ENCODE measurements at places on chromosomes 6 and 20.

GRCh38 chr6:54188846-54189245, 77.6 kb downstream of the MLIP start:
- no peak for DNase-seq

- peak; percentile 69 for DNase-seq
Measured at GRCh38 chr6:13395272-13396237, 67.2 kb upstream of the TBC1D7 start.

- peak; percentile 76 for DNase-seq
Measured at GRCh38 chr20:6122873-6123648, at the start of gene FERMT1. TSS of gene FERMT1 (minus strand) at chr20:6123030. CDS start at chr20:6119554, 3,476 bp downstream.

DNA sequence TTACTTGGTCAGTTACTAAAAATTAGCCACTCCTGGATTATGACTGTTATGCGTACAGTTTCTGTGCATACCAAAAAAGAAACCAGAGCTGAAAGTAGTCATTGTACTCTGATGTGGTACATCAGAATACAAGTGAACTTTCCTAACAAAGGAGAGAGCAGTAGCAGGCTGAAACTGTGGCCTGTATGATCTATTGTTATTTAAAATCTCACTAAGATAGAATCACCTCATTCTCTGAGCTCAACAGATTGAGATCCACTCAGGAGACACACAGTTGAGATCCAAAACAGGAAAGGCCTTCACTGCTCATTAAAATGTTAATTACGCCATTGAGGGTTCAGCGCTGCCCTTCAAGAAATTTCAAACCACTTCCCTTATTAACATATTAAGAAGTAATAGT, 576.4 kb downstream of the LMBRD1 start:
- DNase-seq, result no peak

DNA sequence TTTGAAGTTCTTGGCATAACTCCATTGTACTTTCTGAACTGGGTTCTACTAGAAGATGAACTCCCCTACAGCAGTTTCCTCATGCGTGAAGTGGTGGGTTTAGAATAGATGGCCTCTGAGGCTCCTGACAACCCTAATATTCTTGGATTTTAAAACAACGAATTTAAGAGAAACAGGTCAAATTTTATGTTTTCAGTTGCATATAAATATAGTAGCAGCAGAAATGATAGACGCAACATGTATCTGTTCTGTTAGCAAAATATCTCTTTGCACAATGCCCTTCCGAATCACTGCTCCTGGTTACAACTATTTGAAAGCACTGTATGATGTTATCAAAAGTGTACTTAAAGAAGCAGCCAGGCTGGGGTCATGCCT, 247.2 kb downstream of the TBC1D7 start:
- DNase-seq, result no peak

DNA sequence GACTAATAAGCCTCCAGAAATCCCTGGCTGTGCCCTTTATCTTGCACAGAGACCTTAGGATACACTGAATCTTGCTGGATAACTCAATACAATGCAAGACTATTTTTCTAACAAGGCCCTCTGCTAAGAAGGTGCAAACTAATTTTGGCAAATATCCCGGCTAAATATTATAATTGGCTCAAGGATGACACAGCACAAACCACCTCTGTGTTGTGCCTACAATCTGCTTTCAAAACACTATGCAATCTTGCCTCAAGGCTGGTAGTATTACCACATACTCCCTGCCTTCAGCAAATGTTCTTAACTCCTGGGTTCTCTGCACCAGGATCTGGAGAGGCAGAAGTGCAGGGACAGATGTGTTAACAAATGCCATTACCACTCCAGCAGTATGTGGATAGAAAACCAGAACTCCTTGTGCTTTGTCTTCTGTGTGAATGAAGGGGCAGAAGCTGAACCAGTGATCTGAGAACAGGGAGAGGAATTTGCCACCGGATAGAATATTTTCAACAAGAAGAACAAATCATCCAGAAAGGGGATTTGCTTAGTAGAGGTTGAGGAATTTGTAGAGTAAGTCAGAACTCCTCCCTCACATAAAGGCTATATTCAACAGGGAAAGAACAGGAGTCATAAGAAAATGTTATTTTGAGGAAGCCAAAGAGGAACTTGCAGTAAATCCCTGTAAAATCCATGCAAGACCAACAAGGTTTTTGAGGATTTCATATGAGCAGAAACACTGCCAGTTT, 74.1 kb upstream of the SLC4A11 start:
- no peak for DNase-seq

GRCh38 chr6:105021399-105021798, 64.5 kb downstream of the LIN28B start:
- no peak for DNase-seq

GRCh38 chr6:112215488-112216284, 38.7 kb downstream of the LAMA4 start:
- no peak for DNase-seq

- DNase-seq, result peak; percentile 72
Measured at GRCh38 chr6:111105578-111105977, 18.3 kb downstream of the SLC16A10 start.

DNA sequence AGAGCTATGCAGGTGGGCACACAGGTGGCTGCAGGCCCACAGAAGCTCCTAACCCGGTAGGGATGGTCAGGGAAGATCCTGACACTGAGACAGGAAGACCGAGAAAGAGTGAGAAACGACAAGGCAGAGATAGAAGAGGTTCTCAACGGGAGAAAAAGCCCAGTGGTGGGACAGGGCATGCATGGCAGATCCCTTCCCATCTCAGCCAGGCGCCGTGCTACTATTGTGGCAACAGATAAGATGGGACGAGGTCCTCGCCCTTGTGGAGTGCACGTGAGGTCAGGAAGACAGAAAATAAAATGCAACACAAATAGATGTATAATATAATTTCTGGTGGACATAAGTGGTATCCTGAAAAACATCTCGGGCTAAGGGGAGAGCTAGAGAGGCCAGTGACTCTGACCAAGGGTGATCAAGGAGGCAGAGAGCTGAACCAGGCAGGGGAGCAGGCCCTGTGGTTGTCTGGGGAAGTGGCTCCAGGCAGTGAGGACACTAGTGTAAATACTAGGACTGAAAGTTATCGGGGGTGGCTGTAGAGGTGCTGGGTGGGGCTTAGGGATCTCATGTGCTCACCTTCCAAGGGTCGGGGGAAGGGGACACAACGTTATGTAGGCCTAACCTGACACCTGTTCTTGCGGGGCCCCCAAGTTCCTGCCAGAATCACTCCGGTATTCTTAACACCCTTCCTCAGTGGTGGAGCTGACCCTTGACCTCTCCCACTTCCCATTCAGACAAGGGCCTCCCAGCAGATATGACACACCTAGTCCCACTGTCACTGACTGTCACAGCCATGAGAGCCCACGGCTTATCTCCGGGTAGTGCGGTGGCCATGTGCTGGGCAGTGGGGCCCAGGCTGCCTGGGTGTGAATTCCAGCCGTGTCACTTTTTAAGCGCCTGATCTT, 1.0 kb downstream of the SRXN1 start:
- DNase-seq, result no peak
